Type B pancreatic cell (in vitro differentiated cells): ENCODE measurements at places on chromosomes 6 and 20. TPM values are rescaled to one million over a fixed set of nuclear protein-coding genes. Genes with fewer than 3 reads are reported as not detected.

Gene NCOA3
- 37.3 and 50.2 TPM in 2 replicates for total RNA-seq

Gene RPS6KA2
- 23.8 and 39.1 TPM in 2 replicates for total RNA-seq

DNA sequence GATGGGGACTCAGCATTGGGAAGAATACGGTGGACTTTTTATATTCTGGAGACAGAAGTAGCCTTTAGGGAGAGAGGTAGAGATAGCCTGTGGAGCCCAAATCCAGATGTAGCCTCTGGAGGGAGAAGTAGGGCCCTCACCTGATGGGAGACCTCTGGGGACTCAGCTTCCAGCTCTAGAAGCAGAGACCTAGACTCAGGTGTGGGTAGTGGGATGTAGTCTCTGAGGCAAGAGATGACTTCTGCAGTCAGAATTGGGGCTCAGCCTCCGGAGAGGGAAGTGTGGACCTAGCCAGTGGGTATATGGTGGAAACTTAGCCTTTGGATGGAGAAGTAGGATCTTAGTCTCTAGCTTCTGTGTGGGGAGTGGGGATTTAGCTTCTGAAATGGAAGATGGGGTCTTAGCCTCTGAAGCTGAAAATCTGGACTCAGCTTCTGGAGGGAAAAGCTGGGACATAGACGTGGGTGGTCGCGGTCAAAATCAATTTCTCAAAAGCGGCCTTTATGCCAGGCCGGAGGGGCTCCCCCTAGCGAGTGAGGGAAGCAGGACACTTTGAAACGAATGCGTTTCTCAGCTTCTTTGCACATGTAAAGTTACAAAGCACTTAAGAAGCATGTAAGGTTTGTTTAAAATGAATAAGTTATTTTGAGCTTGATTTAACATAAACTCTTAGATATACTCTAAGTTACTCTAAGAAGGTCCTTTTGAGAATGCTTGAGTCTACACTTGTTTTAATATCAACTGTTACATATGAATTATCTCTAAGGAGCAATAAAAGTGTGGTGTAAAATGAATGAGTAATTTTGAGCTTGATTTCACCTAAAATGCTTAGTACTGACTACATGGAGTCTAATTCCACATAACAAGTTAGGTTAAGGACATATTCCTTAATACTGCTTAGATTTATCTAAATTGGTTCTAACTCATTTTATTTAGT, 12.9 kb upstream of the ZNF343 start:
- DNase-seq, result no peak

DNA sequence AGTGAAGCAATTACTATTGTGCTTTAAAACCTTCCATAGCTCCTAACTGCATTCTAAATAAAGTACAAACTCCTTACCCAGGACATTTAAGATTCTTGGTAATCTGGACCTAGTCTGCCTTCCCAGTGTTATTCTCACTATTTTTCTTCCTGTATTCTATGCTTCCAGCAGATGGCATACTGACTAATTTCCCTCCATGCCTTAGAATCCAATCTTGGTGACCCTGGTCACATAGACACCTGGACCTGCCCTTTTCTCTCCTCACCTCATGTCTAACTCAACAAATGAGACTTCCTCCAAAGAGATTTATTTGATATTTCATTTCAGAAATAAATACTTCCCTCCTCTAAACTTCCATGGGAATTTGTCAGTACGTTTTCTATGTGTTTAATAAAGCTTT, 25.8 kb downstream of the ROS1 start:
- no peak for DNase-seq
